ENCODE measurements at places on chromosomes 7 and 10. TPM values are rescaled to one million over a fixed set of nuclear protein-coding genes. Genes with fewer than 3 reads are reported as not detected.
A peak's percentile ranks its signal among the peaks of the same experiment; 100 is the strongest.

GRCh38 chr10:48439031-48439430 lies 132.6 kb downstream of the MAPK8 start:
- DNase-seq = peak; percentile 82

The STAMBPL1 gene
- total RNA-seq = 41.3 TPM

The ZNF655 gene
- 70.1 TPM for total RNA-seq

The MNX1 gene
- not detected for total RNA-seq

The PROSER2 gene
- 1.8 TPM for total RNA-seq

- no peak for DNase-seq
These were observed 2.5 kb upstream of the GPR146 start for GRCh38 chr7:1041551-1042491.

The GPR26 gene
- total RNA-seq = not detected

- no peak for DNase-seq
These were observed 25.6 kb downstream of the ZNF783 start for GRCh38 chr7:149287622-149288021.

DNA sequence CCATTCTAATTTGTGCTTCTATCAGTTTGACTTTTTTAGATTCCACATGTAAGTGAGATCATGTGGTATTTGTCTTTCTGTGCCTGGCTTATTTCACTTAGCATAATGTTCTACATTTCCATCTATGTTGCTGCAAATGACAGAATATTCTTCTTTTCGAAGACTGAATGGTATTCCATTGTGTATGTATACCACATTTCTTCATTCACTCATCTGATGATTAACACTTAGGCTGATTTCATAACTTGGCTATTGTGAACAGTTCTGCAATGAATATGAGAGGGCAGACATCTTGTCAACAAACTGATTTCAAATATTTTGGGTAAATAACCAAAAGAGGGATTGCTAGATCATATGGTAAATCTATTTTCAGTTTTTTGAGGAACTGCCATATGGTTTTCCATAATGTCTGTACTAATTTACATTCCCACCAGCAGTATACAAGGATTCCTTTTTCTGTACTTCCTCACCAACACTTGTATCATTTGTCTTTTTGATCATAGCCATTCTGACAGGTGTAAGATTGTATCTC lies 52.9 kb downstream of the ZNF22 start:
- no peak for DNase-seq

GRCh38 chr7:36971515-36972139 lies 247.3 kb upstream of the AOAH start:
- DNase-seq = no peak

DNA sequence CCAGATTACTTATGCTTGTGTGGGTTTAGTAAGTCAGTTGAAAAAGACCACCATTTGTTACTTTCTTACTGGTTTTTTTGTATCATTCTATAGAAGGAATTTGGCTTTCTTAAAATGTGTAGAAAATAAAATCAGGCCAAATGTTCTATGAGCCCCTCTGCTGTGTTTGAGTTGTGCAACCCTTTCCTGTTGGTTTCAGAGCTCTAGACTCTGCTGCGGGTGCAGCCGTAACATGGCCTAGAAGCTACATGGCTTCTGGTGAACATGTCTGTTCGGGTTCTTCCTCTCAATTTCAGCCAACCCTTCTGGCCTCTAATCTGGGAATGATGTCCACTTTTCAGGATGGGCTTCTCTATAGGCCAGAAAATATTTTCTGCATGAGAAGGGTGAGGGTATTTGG lies 56.6 kb upstream of the RAB18 start:
- no peak for DNase-seq

GRCh38 chr7:12727455-12728191 lies 40.2 kb downstream of the ARL4A start:
- no peak for DNase-seq

DNA sequence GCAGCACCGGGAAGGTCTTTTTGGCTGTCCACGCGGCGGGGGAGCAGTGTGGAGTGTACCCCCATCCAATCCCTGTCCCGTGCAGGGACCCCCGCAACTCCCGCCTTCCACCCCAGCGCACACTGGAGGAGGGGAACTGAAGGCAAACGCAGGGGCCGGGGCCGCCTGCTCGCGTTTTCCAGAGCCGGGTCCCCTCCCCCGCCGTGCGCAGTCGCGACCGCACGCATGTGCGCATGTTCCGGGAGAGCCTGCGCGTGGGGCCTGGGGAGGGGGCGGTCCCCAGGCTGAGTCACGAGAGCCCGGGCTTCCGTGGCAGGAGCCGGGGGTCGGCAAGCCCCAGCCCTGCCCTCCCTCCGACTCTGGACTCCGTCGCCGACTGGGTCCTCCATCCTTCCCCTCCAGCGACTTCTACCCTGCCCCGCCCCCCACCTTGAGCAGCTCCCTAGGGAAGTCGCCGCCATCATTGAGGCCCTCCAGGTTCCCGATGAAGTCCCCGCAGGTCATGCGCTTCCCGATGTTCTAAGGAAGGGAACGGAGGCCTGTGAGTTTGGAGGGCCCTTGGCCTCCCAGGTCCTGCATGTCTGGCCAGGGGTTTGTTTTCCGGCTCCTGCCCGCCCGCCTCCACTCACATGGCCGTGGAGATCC lies 8.0 kb downstream of the PSD start:
- peak; percentile 28 for DNase-seq

The EVX1 gene
- not detected for total RNA-seq

The TMEM139 gene
- total RNA-seq = not detected

GRCh38 chr10:56346845-56347415 lies 14.1 kb downstream of the ZWINT start:
- peak; percentile 33 for DNase-seq

The CYP3A5 gene
- 12.4 TPM for total RNA-seq

The FFAR4 gene
- not detected for total RNA-seq

The HECW1 gene
- 6.1 TPM for total RNA-seq

- no peak for DNase-seq
These were observed 178.6 kb downstream of the RPS24 start for GRCh38 chr10:78212060-78212785.

The PTF1A gene
- total RNA-seq = not detected

- DNase-seq = peak; percentile 65
These were observed 992 bp upstream of the IGF2BP3 start for GRCh38 chr7:23471106-23471859.

DNA sequence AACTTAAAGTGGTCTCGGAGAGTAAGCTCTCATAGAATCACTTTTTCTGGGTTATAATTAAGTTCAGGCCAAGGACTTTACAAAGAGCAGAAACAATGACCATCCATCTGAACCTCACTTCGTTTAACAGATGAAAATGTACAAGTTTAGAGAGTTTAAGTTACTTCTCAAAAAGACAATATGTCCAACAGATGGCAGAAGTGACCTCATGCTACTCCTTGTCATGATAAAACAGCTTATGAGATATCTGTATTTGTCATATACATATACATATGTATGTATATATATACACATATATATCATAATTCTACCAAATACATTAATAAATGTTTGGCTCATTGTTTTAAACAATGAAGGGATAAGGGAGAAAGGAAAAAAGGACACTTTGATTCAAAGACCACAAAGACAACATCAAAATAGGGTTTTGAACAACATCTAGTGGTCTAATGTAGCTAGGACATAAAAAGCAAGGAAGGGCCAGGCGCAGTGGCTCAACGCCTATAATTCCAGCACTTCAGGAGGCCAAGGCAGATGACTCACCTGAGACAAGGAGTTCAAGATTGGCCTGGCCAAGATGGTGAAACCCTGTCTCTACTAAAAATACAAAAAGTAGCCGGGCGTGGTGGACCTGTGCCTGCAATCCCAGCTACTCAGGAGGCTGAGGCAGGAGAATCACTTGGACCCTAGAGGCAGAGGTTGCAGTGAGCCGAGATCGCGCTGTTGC lies 17.8 kb downstream of the NAPEPLD start:
- no peak for DNase-seq

- no peak for DNase-seq
These were observed 19.3 kb downstream of the STK17A start for GRCh38 chr7:43602256-43602655.

DNA sequence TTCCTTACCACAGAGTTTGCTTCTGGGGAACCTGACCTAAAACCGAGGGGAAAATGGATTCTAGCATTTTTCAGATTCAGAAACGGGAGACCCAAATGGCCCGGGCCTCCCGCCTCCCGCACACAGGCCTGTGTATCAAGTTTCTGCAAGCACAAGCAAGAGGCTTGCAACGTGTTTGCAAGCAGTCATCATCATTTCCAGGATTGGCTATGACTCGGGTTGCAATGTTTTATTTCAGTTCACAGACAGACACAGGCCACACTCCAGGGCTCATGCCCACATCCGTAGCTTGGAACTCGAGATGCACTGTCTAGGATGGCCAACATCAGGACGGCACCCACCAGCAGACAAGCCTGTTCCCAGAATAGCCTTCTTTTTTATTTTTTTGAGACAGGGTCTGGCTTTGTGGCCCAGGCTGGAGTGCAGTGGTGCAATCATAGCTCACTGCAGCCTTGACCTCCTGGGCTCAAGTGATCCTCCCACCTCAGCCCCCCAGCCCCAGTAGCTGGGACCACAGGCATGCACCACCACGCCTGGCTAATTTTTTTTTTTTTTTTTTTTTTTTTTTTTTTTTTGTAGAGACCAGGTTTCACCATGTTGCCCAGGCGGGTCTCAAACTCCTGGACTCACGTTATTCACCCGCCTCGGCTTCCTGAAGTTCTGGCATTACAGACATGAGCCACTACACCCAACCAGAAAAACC lies 68.1 kb upstream of the FOXK1 start:
- DNase-seq = peak; percentile 84

DNA sequence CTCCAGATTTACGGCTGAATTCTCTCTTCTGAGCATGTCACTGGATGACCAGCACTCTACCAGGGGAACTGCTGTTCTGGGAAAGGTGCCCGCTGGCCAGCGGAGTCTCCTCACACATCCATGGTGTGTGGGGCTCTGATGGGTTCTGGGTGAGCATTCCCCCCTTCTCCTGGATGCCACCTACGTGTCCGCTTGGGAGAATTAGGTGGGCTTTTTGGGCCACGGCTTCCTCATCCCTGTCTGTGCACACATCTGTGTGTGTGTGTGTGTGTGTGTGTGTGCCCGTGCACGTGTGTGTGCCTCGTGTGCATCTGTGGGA lies 163.0 kb downstream of the DNAJB6 start:
- no peak for DNase-seq

The EN2 gene
- not detected for total RNA-seq

- no peak for DNase-seq
These were observed 355.0 kb downstream of the RNLS start for GRCh38 chr10:88228130-88228529.

The ANLN gene
- total RNA-seq = 21.5 TPM

DNA sequence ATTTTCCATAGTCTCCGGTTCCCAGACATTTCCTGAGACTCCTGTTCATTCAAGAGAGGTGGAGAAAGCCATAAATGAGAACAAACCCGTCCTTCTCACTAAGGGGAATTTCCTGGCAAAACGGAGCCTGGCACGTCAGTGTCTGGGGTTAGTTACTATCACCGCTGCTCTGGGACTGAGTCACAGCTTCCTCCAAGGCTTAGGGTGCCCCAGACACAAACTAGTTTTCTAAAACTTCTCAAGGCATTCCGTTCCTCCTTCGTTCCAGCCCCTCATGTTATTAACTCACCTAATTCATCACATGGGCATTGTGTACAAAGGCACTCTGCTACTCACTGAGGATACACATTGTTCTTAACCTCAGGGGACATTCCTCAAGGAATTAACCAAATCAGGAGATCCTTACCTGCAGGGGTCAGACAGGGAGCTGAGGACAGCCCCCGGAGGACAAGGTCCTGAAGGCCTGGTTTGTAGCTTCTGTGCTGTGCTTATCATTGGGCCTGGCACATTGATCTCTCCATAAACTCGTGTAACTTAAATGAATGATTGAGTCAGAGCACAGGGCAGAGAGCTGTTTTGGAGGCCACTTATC lies 103.0 kb upstream of the KLF6 start:
- DNase-seq = peak; percentile 78

GRCh38 chr10:89346405-89347254 lies 18.8 kb downstream of the IFIT3 start:
- peak; percentile 86 for DNase-seq

- no peak for DNase-seq
These were observed 22.8 kb downstream of the FAM107B start for GRCh38 chr10:14751921-14752320.

The ZNF485 gene
- 3.5 TPM for total RNA-seq

The OR6B1 gene
- not detected for total RNA-seq

DNA sequence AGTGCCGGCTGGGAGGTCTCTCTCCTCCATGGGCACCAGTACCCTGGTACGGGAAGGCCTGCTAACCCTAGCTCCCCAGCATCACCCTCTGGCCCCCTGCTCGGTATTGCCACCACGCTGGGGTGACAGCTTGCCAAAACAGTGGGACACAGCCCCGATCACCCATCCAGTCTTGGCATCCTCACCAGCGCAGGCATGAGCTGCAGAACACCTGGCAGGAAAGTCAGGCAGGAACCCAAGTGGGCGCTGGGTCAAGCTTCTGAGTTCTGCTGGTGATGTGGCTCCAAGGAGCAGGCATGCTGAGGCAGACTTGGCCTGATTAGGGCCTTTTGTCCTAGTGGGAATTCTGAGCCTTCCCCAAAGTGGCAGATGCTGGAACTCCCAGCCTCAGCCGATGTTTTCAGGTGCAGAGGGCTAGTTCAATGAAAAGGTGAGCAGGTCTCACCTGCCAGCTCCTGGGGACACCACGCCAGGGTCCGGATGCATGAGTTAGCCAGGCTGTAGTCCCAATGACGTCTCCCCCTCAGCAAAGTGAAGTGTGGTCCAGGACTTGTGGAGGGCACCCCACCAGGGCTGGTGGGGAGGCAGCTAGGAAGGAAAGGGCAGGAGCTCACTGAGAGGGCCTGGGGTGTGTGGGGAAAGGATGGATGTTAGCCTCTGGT lies 8.5 kb upstream of the ZNF22 start:
- DNase-seq = no peak

The DENND2A gene
- 39.0 TPM for total RNA-seq

The CCDC146 gene
- 2.8 TPM for total RNA-seq

- no peak for DNase-seq
These were observed 18.8 kb downstream of the CHAT start for GRCh38 chr10:49632406-49633317.

The MLXIPL gene
- total RNA-seq = 0.51 TPM

GRCh38 chr10:110681023-110681681 lies 37.0 kb downstream of the RBM20 start:
- DNase-seq = peak; percentile 36

- DNase-seq = no peak
These were observed 66.0 kb upstream of the VIPR2 start for GRCh38 chr7:159210581-159211235.

GRCh38 chr7:103875718-103876117 lies 113.7 kb downstream of the RELN start:
- no peak for DNase-seq
